Effector memory CD4-positive, alpha-beta T cell (primary cell): ENCODE measurements at places on chromosomes 5 and 9.

- DNase-seq, result no peak
These were observed 33.5 kb downstream of the ELOVL7 start for GRCh38 chr5:60810438-60811085.

GRCh38 chr9:69158471-69158870 is 15.6 kb upstream of the TJP2 start:
- DNase-seq, result no peak

- no peak for DNase-seq
These were observed 1.4 kb downstream of the FAM169A start for GRCh38 chr5:74864823-74865222.

- no peak for DNase-seq
These were observed 278.7 kb upstream of the ISL1 start for GRCh38 chr5:51104556-51104955.

DNA sequence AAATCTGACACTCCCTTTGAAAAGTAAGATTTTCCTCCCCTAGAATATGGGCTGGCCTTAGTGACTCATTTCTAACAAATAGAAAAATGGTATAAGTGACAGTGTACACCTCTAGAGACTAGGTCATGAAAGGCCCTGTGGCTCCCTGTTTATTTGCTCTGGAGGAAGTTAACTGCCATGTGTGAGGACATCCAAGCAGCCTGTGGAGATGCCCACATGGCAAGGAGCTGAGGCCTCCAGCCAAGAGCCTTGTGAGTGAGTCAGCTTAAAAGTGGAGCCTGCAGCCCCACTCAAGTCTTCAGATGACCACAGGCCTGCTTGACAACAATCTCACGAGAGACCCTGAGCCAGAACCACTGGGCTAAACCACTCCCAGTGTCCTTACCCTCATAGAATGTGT is 128.1 kb upstream of the LHFPL2 start:
- no peak for DNase-seq

GRCh38 chr9:111728617-111729366 is 65.9 kb downstream of the SHOC1 start:
- DNase-seq, result no peak

DNA sequence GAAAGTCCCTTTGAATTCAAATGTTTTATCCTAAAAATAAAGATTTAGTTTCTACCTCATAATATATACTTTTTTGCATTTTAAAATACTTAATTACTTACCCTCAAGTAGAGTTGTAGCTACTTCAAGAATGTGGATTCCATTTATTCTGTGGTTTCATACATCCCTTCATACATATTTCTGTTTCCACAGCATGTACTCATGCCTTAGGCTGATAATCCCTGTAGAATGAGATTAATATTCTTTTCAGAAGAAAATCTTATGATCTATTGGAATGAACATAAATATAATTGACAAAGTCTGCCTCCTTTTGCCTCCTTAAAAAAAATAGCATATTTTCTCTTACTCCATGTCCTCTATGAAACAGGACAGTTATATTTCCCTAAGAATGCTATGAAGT is 465.7 kb downstream of the DTWD2 start:
- no peak for DNase-seq

- DNase-seq, result no peak
These were observed 32.4 kb downstream of the ANKRD33B start for GRCh38 chr5:10596310-10596703.

- DNase-seq, result no peak
These were observed 512.7 kb downstream of the SLCO4C1 start for GRCh38 chr5:101783241-101784013.

- no peak for DNase-seq
These were observed 1.8 kb downstream of the DND1 start for GRCh38 chr5:140671472-140672125.

- DNase-seq, result no peak
These were observed 58.6 kb downstream of the GPBP1 start for GRCh38 chr5:57232293-57233033.

DNA sequence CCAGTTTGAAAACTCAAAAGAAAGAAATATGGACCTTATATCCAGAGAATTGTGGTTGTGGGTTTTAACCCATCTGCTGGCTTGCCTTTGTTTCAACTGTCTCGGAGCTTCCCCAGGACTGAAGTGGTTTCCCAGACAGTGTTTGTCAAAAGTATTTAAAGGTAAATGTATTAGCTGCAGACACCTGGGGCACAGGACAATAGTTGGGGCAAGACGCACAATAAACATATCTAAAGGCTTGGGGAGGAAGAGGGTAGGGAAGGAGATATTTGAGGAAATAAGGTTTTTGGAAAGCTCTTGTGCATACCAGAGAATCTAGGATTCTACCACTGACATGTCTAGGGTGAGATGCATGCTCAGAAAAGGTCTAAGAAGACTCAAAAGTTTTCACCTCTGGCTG is 99.0 kb downstream of the ADAMTS2 start:
- no peak for DNase-seq

GRCh38 chr5:168104811-168105481 is 186.5 kb upstream of the WWC1 start:
- no peak for DNase-seq

GRCh38 chr9:75372499-75373268 is 284.4 kb downstream of the OSTF1 start:
- no peak for DNase-seq

GRCh38 chr5:69046375-69046957 is 47.3 kb upstream of the SLC30A5 start:
- no peak for DNase-seq

DNA sequence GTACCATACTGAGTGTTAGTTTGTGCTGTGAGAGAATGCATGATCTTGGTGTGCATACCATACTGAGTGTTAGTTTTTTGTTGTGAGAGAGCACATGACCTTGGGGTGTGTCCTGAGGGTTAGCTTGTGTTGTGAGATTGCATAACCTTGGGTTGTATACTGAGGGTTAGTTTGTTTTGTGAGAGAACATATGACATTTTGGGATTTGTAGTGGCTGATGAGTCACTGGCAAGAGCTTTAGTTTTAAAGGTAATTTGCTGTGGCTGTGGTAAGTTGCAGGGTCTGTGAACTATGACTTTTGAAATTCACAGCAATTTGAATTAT is 1068.3 kb upstream of the EDIL3 start:
- no peak for DNase-seq

DNA sequence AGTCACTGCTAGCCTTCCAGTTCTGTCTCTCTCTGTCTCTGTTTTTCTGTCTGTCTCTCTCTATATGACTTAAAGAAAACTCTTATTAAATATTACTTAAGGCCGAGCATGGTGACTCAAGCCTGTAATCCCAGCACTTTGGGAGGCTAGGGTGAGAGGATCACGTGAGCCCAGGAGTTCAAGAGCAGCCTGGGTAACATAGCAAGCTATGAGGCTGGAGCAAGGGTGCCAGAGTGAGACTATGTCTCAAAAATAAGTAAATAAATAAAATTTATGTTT is 1.7 kb upstream of the GBGT1 start:
- no peak for DNase-seq

- DNase-seq, result no peak
These were observed 181.2 kb downstream of the MACROH2A1 start for GRCh38 chr5:135217669-135218485.

DNA sequence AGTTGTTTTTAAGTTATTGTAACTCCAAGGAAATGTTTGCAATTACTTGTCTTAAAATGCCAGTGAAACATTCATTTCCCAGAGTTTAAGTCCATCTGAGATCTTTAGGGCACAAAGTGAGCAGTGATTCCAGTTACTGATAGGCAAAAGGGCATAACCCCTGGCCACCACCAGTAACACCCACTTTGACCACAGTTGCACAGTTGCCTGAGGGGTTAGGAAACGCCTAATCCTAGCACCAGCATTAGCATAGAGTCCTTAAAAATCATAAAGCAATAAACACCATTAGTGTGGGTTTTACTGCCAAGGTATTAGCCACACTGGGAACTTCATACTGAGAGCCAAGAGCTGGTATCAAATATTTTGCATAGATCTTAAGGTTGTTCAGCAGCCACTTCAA is 143.9 kb downstream of the SNCAIP start:
- DNase-seq, result no peak

DNA sequence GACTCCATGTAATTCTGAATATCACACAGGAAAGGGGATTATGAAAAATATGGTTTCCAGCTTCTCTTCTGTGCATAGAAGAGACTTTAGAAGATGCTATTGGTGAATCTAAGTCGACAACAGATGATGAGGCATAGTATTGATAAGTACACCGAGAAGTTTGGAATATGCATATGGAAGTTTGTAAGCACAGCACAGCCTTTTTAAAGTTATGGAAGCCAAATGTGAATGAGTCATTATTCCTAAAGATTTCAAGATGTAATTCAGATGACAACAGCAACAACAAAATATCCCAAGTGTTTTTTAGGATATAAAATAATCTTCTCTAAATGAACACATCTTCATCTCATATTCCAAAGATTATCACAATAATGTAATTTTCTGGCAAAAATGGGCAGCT is 1723.3 kb downstream of the EFNA5 start:
- DNase-seq, result no peak

- no peak for DNase-seq
These were observed 93.8 kb downstream of the PSD2 start for GRCh38 chr5:139889410-139889809.

- DNase-seq, result no peak
These were observed 329.6 kb upstream of the ARRDC3 start for GRCh38 chr5:91712718-91713117.

DNA sequence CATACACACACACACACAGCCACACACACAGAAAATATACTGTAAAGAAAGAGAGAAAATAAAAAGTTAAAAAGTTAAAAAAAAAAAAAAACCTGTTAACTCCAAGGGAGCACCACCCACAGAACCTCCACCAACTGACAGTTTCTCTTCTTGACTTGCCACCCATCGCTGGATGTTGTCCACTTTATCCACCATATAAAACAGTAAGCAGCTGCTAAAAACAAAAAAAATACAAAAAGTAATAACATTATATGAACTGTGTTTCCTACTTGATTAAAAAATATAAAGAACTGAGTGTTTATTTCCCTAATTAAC is 1.2 kb downstream of the PURA start:
- DNase-seq, result no peak

- no peak for DNase-seq
These were observed 330.7 kb upstream of the SLC24A2 start for GRCh38 chr9:20119566-20119965.

- no peak for DNase-seq
These were observed 14.3 kb upstream of the JADE2 start for GRCh38 chr5:134510970-134511795.

DNA sequence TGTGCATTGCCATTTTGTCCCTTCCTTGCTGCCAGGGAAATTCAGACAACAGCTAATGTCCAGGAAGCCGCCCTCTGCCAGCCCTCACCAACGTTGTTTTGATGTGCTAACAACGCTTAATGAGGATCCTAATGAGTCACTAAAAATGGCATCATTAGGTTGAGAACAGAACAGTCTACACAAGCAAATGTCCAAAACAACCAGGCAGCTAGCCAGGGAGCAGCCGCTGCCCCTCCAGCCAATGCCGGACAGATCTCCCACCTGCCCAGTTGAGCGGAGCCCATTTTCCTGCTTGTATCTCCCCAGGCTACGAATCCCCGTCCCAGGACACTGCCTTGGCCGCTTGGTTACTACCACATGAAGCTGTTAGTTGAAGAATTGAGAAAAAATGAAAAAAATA is 40.4 kb upstream of the UNC5A start:
- no peak for DNase-seq

GRCh38 chr9:113609562-113610318 is 146.2 kb downstream of the RGS3 start:
- no peak for DNase-seq

- DNase-seq, result no peak
These were observed 23.7 kb downstream of the NIPBL start for GRCh38 chr5:36900283-36900682.

GRCh38 chr9:19493174-19493811 is 84.5 kb downstream of the ACER2 start:
- DNase-seq, result no peak

GRCh38 chr9:92616655-92617111 is 53.2 kb downstream of the IPPK start:
- no peak for DNase-seq

GRCh38 chr5:4093236-4093635 is 497.6 kb downstream of the IRX1 start:
- DNase-seq, result no peak

DNA sequence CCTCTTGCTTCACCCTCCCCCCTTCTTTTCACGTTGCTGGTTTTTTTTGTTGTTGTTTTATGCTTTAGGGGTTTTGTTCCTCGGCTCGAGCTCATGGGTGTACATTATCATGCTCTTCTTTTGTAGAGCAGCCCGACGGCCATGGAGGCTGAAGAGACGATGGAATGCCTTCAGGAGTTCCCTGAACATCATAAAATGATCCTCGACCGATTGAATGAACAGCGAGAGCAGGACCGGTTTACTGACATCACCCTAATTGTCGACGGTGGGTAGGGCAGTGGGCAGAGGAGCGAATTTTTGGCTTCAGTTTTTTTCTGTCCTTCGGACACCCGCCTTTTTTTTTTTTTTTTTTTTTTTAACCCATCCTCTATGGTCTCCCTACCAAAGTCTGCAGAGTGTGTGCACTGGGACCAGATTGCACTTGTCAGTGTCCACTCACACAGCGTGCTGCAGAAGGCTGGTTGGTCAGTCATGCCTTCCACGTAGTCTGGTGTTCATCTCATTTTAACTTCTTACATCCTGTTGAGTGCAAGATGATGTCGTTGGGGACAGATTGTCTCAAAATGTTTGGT is 1.3 kb downstream of the ZNF131 start:
- peak; percentile 14 for DNase-seq

DNA sequence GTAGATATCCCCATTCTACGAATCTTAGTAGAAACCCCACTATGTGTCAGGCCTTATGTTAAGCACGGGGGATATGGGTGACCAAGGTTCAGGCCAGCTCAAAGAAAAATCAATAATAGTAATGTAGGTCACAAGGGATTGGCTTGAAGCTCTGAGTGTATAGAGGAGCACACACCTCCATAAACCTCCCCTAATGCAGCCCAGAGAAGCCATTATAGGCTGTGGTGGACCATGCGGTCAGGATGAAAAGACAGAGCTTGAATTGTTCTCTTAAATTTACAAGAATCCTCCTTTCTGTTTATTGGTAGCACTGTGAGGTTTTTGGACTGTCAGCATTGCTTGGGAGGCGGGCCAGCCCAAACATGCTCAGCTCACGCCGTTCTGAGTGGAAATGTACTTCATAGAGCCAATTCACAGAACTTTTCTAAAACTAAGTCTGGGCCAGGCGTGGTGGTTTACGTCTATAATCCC is 9.1 kb downstream of the PDE6A start:
- DNase-seq, result no peak
